ENCODE measurements at places on chromosomes 12 and 14. TPM values are rescaled to one million over a fixed set of nuclear protein-coding genes. Genes with fewer than 3 reads are reported as not detected.

- DNase-seq: no peak
Measured at GRCh38 chr12:26077915-26078702, 46.7 kb downstream of the BHLHE41 start.

DNA sequence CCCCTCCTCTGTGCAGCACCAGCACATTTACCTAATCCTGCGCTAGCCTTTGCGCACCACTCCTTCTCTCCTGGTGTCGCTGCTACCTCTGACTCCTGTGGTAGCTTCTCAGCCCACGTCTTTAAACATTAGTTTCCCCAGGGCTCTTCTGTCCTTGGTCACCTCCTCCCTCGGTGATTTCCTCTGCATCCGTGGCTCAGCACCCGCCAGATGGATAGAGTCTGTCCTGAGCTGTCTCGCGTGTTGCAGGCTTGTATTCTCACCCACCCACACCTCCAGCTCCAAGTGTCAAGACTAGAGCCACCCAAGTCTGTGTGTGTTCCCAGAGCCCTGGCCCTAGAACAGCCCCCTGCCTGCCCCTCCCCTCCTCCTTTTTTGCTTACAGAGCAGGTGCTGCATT lies 83.2 kb downstream of the EML1 start:
- no peak for DNase-seq

DNA sequence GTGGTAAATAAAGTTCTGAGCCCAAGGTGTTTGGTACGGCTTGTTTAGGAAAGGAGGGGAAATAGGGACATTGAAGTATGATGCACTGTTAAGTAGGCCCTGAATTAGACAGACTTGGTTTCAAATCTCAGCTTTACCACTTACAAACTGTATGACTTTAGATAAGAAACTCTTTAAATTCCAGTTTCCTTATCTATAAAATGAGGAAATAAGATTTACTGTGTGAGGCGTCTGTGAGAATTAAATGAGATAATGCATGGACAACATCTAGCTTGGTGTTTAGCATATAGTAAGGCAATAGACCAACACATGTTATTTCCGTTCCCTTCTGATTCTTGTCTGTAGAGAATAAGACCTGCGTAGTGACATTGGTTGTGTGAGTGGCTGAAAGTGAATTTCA lies 7.0 kb downstream of the NCKAP1L start:
- no peak for DNase-seq

Gene PZP
- total RNA-seq: 0.39 TPM

GRCh38 chr12:69433653-69434052 lies 36.5 kb upstream of the FRS2 start:
- DNase-seq: no peak

Gene BCL11B
- 0.08 TPM for total RNA-seq

DNA sequence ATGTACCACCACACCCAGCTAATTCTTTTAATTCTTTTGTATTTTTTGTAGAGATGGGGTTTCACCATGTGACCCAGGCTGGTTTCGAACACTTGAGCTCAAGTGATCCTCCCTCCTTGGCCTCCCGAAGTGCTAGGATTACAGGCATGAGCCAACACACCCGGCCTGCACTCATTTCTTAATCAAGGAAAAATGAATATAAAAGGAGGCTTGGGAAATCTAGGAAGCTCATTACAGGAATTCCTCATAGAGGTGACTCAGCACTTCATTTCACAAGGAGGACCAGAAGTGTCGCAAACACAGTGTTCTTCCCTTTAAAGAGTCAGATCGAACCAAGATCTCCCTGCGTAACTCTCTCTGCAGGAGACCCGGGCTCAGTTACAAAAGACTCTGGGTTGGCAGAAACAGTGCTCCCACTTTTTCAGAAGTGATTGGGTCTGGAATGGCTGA lies 30.3 kb downstream of the NFKBIA start:
- DNase-seq: no peak

- DNase-seq: no peak
Measured at GRCh38 chr12:48003226-48004052, 837 bp downstream of the COL2A1 start.

Gene CBLN3
- 2.5 TPM for total RNA-seq

Gene TCL1B
- not detected for total RNA-seq

Gene M6PR
- total RNA-seq: 97.1 TPM

GRCh38 chr14:88166616-88167015 lies 156.5 kb downstream of the KCNK10 start:
- no peak for DNase-seq
